ENCODE measurements at places on chromosomes 12 and 14. TPM values are rescaled to one million over a fixed set of nuclear protein-coding genes. Genes with fewer than 3 reads are reported as not detected.

- H3K27me3 ChIP-seq: no peaks in the 10 kb centered on the region
- H3K27ac ChIP-seq: no peak overlapping the region
- H3K4me3 ChIP-seq: no peak overlapping the region
These were observed 57.8 kb downstream of the C14orf132 start for GRCh38 chr14:96096639-96097610.

- DNase-seq: no peak
- H3K36me3 ChIP-seq: no peaks in the 10 kb centered on the region
- H3K4me3 ChIP-seq: no peak overlapping the region
- H3K4me1 ChIP-seq: no peaks in the 10 kb centered on the region
These were observed 36.6 kb downstream of the TMX1 start for GRCh38 chr14:51276605-51277004.

The SYT1 gene
- total RNA-seq: 1.3 TPM

DNA sequence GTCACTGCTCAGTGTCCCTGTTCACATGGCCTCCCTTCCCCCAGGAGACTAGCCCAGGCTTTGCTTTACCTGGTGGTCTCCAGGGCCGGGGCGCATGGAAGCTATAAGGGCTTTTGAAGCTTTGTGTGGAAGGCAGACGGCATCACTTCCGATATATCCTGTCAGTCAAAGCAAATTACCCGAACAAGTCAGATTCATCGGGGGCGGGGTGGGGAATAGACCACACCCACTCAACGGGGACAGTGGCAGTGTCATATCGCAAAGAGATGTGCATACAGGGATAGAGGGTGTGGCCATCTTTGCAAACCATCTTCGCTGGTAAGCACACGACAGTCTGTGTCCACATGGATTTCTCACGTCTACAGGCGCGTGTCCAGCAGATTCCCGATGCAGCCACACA lies 127.3 kb downstream of the GLT1D1 start:
- no peak overlapping the region for H3K27ac ChIP-seq
- H3K4me1 ChIP-seq: no peaks in the 10 kb centered on the region
- DNase-seq: no peak
- no peak overlapping the region for H3K4me3 ChIP-seq

DNA sequence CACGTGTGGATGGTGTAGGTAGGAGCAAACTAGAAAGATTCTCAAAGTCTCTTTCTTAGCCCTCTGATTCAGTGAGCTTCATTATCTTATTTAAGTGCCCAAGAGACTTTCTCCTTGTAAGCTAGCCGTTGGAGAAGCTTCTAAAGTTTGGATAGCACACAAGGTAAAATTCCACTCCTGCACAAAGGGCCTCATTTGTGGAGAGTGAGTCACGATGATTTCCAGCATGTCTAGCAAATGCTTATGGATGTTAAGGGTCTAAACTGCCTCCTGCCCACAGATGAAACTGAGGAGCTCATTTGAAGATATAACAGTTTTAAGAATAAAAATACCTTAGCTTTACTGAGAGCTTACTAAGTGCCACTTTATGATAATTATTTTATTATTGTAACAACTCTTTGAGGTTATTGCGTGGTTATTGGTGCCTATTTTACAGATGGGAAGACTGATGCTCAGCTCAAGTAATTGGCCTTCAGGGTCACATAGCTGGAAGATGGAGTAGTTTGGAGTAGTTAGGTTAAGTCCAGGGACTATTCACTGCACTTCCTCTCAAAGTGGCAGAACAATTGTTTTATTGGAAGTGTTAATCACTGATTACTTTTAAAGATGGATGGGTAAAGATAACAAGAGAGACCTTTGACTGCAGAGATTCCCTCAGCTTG lies 78.7 kb upstream of the HIF1A start:
- DNase-seq: no peak
- H3K4me3 ChIP-seq: no peak overlapping the region
- no peaks in the 10 kb centered on the region for H3K27me3 ChIP-seq
- peak overlapping the region; percentile 62 for H3K27ac ChIP-seq

GRCh38 chr14:34843011-34843554 lies 32.1 kb downstream of the BAZ1A start:
- no peak for DNase-seq
- H3K27me3 ChIP-seq: no peaks in the 10 kb centered on the region
- H3K36me3 ChIP-seq: no peaks in the 10 kb centered on the region

DNA sequence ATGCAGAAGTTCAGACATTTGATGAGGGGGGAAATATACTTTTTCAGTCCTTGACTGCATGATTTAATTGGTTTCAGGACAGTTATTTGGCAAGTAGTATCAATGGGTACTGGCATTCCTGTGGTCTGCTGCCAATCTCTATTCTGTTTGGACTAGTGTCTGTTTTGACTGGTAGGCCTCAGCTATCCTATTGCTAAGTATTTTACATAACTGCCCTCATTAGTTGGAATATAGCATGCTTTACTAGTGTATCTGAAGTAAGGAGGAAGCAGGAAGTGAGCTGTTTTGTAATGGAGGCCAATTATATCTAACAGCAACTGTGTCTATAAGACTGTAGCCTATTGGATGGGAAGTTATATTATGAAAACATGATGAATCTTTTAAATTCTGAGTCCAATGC lies 104.3 kb downstream of the FLRT2 start:
- H3K27me3 ChIP-seq: no peaks in the 10 kb centered on the region
- no peaks in the 10 kb centered on the region for H3K36me3 ChIP-seq
- H3K4me3 ChIP-seq: no peak overlapping the region
- no peaks in the 10 kb centered on the region for H3K4me1 ChIP-seq
- H3K27ac ChIP-seq: no peak overlapping the region

The NRXN3 gene
- 1.3 TPM for total RNA-seq

The VWF gene
- total RNA-seq: 169 TPM

GRCh38 chr12:50145439-50145838 lies 21.7 kb downstream of the CERS5 start:
- H3K4me3 ChIP-seq: no peak overlapping the region
- DNase-seq: no peak
- H3K4me1 ChIP-seq: peaks cover 1% of the 10 kb centered on the region
- H3K27ac ChIP-seq: no peak overlapping the region
- no peaks in the 10 kb centered on the region for H3K27me3 ChIP-seq

GRCh38 chr12:12505544-12506495 lies 56.8 kb downstream of the DUSP16 start:
- H3K4me3 ChIP-seq: no peak overlapping the region
- H3K4me1 ChIP-seq: peaks cover 25% of the 10 kb centered on the region
- H3K27ac ChIP-seq: peak overlapping the region; percentile 51
- no peaks in the 10 kb centered on the region for H3K27me3 ChIP-seq

DNA sequence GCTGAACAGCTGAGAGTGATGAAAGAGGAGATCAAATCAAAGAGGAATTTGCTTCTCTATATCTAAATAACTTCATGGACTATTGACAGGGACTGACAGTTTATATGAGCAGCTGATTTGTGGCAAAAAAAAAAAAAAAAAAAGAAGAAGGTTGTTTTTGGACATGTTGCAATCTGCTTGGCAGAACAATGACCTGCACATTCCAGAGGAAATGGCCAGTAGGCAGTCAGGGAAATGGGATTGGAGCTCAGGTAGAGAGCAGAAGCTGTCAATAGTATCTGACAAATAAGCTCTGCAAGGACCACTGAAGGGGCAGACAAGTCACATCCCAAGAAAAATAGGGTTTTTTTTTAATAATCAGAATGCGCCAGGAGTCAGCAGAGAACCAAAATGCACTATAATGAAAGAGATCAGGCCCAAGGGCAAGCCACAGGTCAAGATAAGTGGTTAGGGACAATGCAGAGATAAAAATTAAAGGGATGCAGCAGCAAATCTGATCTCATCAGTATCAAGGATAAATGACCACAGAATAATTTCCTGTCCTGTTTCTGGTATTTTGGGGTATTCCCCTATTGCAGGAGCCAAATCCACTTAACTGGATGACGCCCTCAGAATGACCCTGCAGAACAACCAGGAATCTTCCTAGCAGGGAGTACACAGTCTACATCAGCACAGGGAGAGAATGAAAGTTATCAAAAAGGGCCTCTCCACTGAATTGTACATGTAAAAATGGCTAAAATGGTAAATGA lies 22.6 kb upstream of the DUSP16 start:
- peak overlapping the region; percentile 2 for H3K27ac ChIP-seq
- no peaks in the 10 kb centered on the region for H3K36me3 ChIP-seq
- H3K4me1 ChIP-seq: peaks cover 15% of the 10 kb centered on the region
- no peak overlapping the region for H3K4me3 ChIP-seq
- peak; percentile 37 for DNase-seq

DNA sequence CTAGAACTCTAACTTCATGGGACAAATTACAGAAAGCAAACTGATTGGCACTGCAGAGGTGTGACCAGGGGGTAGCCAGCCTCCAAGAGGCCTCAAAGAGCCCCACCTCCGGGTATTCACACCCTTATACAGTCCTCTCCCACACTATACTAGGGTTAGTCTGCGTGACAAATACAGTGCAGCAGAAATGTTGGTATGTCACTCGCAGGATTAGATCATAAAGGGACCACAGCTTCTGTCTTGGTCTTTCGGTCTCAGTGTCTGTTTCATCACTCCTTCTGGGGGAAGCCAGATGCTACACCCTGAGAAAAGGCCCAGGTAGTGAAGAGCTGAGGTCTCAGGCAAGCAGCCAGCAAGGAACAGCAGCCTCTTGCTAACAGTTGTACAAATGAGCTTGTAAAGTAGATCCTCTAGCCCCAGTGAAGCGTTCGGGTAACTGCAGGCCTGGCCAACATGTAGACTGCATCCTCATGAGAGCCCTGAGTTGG lies 68.9 kb upstream of the SAV1 start:
- H3K36me3 ChIP-seq: no peaks in the 10 kb centered on the region
- DNase-seq: peak; percentile 74
- no peak overlapping the region for H3K4me3 ChIP-seq
- no peaks in the 10 kb centered on the region for H3K27me3 ChIP-seq
- H3K4me1 ChIP-seq: peaks cover 20% of the 10 kb centered on the region
- peak overlapping the region; percentile 82 for H3K27ac ChIP-seq

Data from thyroid gland (tissue), 4 donors.